ENCODE measurements at places on chromosomes 2 and 18.
A peak's percentile ranks its signal among the peaks of the same experiment; 100 is the strongest.

GRCh38 chr2:45031028-45031427 lies 21.8 kb upstream of the SIX2 start:
- no peak for DNase-seq

DNA sequence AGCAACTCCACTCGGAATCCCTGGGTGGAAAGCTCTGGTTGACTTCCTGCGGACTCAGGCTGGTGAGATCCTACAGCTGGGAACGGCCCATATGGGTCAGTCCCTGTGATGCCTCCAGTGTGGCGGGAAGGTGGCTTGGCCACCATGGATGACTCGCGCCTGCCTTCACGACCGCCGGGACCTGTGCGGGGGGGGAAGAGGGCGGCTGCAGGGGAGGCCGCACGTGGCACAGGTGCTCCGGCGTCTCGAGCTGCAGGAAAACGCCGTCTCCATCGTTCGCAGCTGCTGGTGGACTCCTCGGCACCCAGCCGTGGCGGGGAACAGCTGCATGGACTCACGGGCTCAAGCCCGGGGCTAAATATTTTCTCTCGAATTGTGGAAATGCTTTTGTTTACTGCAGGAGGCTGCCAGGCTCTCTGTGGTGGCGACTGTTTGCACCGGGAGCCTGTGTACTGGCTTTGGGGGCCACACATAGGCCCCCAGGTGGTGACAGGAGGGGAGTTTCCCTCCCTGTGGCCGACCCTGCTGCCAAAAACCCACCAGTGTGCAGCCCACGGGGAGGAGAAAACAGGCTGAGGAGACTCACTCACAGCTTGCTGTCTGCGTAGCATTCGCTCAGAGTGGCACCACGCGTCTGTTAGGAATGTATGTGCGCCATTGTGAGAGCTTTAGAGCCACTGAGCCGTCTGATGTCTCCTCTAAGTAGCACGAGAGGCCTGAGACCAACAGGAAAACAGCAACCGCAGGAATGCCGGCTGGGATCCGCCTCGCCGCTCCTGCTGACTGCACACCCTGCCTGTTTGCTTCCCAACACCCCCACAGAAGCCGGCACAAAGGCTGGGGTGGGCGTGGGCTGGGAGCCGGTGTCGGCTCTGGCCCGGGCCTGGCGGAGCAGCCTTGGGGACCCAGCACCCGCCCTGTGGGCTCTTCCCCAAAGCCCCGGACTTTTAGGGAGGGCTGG lies 89.2 kb downstream of the NFATC1 start:
- DNase-seq: no peak

- DNase-seq: no peak
Measured at GRCh38 chr2:48127612-48128191, 221.4 kb upstream of the FBXO11 start.

GRCh38 chr2:238346544-238346943 lies 26.2 kb downstream of the TRAF3IP1 start:
- no peak for DNase-seq

- no peak for DNase-seq
Measured at GRCh38 chr2:140027320-140027719, 1247.1 kb upstream of the NXPH2 start.

- no peak for DNase-seq
Measured at GRCh38 chr18:10121786-10122515, 208.1 kb downstream of the VAPA start.

DNA sequence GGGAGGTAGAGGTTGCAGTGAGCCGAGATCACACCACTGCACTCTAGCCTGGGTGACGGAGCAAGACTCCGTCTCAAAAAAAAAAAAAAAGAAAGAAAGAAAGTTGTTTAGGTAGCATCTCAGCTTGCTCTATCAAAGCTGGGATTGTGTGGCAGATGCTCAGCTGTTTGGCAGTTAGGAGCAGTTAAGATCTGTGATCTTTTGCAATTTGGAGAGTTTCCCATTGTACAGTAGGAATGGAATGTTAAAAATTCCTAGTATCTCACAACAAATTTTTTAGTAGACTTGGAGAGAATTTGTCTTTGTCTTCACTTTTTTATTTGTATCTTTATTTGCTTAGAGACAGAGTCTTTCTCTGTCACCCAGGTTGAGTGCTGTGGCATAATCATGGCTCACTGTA lies 122.9 kb upstream of the UNC80 start:
- no peak for DNase-seq

DNA sequence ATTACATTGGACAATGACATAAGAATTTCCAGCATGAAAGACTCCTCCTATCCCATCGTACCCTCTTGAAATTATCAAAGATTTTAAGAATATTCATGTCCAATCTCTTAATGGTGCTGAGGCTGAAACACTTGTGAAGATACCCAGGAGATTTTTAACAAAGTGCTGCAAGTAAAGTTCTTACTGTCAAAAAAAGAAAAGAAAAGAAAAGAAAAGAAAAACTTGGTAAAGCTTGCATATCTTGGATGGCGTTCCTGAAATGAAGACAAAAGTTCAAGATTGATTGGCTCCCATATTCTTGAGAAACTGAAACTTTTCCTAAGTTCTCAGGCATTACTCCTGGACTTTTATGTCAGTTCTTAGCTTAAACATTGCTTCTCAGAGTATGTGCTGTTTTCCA lies 1010.5 kb upstream of the PIK3C3 start:
- DNase-seq: no peak

DNA sequence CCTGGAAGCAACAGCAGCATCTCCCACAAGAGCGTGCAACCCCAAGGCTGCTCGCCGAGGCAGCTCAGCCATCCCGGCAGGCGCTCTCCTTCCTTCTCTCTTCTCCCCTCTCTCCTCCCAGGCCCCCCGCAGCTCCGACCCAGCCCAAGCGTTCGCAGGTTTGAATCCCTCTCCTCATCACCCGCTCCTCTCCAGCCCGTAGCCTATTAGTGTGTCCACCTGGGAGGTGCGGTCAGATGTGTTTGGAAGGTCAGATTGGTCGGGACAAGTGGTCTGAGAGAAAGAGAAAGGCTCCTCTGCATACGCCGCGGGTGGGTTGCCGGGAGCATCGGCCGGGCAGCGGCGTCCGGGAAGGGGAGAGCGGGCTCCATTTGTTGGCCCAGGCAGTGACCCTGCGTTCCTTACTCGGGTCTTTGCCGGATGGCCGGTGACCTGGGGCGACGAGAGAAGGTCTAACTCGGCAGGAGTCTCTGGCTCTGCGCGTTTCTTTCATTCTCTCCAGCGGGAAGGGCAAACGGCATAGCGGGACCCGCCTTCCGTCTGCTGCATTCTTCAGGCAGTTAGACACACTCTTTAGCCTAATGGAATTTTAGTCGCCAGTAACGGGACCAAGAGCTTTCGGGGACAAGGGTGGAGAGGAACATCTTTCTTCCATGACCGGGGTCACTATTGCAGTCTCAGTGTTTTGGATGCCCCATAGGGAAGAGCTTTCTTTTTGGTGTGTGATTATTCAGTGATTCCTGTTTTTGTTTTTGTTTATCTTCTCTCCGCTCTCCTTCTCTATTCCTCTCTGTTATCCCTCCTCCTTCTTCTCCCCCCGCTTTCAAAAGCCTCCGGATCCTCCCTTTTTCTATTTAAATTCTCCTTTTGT lies 1.1 kb upstream of the TMEFF2 start:
- DNase-seq: peak; percentile 20

GRCh38 chr18:77114415-77115191 lies 18.0 kb downstream of the MBP start:
- DNase-seq: peak; percentile 98

GRCh38 chr2:235639428-235639773 lies 145.6 kb downstream of the AGAP1 start:
- no peak for DNase-seq

All from KBM-7 (cell line).